Fibroblast of pulmonary artery (primary cell): ENCODE measurements at places on chromosomes 5 and 9.
A peak's percentile ranks its signal among the peaks of the same experiment; 100 is the strongest.

GRCh38 chr9:91386765-91387164, 25.0 kb upstream of the AUH start:
- no peak for DNase-seq

- peak; percentile 68 for DNase-seq
Measured at GRCh38 chr5:101390151-101390908, 487.2 kb upstream of the ST8SIA4 start.

DNA sequence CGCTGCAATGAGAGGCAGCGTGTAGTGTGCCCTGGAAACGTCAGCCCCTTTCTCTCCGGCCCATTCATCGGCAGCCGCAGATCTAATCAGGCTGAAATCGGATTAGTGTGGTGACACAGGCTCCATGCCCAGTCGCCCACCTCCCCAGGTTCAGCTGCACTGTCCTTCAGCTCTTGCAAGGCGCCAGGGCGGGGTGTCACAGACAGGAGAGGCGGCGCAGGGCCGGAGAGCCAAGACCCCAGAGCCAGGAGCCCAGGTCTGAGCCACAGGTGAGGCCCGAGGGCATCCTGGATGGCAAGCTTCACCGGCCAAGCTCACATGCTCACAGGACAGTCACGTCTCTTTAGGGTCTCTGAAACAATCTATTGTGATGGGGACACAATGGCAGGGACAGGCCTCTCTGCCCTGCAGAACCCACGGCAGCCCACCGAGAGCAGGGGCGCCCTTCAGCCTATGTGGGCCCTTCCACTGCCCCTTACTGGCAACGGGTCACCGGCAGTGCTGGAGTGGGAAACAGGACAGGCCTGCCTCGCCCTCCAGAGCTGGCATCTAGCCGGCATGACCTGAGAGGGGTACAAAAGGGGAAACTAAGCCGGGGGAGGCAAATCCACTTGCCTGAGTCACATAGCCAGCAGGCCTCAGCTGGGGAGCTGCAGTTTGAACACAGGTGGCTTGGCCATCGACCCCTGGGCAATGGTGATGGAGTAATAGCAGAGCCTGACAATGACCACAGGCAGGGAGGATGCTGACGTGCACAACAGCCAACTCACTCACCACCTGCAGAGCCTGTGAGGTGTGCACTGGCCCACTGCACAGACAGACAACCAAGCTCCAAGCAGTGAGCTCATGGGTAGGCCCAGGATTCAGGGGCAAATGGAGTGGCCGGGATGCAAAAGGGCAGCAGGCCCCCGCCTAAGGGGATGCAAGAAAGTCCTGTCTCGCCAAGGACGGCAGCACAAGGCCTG, 48.1 kb downstream of the VAV2 start:
- no peak for DNase-seq

DNA sequence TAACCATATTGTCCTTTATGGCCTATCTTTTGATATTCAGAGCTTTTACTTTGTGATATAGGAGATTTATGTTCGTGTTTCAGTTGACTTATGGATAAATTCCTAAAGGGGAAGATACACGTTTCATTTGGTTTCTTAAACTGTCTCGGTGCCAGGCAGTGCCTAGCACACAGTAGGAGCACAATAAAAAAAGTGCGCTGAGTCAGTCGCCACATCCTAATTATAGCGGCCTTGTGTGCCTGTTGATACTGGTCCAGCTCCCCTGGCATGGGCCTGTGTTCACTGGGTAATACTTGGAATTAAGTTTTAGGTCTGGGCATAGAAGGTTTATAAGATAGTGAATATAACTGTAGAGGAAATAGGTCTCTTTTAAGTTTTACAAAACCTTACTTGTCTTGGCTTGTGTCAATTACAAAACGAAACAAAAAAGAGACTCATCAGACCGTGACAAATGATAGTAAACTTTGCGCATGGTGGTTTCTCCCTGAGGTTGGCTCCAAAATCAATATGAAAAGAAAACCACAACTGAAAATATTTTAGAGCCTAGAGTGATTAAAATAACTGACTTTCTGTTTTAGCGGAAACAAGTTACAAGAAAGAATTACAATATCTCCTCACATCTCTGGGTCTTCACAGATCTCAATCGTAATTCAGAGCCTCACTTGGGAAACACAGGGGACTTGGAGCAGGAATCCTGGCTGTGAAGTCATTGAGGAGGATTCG, 84.8 kb downstream of the MVB12B start:
- no peak for DNase-seq

DNA sequence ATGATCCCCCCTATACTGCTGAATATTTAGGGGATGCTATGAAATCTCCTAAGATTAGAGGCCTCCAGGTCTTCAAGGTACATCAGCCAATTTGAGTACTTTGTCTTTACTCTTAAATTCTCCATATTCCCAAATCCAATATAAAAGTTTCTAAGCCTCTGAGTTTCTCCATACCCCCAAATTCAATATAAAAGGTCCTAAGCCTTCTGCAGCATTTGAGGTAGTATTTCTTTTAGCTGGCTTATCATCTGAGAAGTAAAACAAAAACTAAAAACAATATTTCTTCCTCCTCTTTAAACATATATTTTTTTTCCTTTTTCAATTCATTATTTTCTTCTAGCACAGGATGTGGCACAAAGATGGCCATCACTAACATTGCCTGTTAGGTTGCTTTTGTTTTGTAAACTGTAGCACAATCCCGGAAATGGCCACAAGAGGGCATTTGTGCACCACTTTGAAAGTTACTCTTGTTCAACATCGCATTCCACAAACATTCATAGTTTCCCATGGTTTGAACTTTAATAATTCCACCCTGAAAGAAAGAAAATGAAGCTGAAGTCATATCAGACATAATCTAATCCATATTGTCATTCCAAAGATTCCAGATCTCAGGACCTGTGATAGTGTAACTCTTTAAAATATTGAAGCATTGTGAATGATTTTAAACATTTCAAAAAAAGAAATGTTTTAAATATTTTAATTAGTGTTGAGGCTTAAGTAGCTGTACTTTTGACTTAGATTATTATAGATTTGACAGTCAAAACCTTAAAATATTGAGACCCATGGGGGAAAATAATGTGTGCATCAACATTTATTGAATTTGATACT, 21.0 kb upstream of the SCGB3A2 start:
- DNase-seq = peak; percentile 78

GRCh38 chr9:2639786-2640185, 18.2 kb downstream of the VLDLR start:
- DNase-seq = no peak

- DNase-seq = no peak
Measured at GRCh38 chr9:18488886-18489285, 14.9 kb downstream of the ADAMTSL1 start.

DNA sequence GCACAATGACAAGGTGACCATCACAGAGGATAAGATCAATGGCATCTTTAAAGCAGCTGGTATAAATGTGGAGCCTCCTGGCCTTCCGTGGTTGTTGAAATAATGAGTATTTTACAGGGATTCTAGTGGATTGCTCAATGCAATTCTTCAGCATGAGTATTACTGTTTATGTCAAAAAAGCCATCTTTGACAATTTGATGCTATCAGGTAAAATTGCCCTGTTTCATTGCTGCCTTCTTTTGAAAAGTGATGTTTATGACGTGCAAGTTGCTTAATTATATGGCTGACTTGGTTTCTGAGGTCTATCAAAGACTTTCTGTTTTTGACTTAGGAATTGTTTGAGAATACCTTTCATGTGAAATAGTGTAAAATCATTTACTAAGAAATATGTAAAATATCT, 237.2 kb downstream of the PARP8 start:
- DNase-seq = no peak

GRCh38 chr5:17995997-17996396, 361.7 kb downstream of the TAF11L14 start:
- no peak for DNase-seq

DNA sequence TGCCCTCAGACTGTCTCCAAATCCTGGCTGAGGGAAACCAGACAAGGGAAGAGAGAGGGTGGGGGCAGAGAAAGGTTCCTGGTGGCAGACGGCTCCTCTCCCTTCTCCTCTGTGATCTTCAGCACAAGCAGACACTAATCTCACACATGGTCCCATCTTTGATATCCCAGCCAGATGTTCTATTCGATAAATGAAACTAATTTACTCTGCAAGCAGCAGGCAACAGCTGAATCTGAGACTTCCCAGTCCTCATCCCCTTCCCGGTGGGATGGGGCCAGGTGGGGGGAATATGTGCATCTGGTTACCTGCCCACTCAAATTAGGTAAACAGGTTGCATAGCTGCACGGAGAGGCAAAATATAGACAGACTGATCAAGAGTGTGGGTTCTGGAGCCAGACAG, 208.9 kb upstream of the PANK3 start:
- DNase-seq = no peak

- no peak for DNase-seq
Measured at GRCh38 chr5:72137826-72138409, 30.6 kb downstream of the MAP1B start.

GRCh38 chr5:25754895-25755294, 1110.1 kb upstream of the CDH10 start:
- no peak for DNase-seq

DNA sequence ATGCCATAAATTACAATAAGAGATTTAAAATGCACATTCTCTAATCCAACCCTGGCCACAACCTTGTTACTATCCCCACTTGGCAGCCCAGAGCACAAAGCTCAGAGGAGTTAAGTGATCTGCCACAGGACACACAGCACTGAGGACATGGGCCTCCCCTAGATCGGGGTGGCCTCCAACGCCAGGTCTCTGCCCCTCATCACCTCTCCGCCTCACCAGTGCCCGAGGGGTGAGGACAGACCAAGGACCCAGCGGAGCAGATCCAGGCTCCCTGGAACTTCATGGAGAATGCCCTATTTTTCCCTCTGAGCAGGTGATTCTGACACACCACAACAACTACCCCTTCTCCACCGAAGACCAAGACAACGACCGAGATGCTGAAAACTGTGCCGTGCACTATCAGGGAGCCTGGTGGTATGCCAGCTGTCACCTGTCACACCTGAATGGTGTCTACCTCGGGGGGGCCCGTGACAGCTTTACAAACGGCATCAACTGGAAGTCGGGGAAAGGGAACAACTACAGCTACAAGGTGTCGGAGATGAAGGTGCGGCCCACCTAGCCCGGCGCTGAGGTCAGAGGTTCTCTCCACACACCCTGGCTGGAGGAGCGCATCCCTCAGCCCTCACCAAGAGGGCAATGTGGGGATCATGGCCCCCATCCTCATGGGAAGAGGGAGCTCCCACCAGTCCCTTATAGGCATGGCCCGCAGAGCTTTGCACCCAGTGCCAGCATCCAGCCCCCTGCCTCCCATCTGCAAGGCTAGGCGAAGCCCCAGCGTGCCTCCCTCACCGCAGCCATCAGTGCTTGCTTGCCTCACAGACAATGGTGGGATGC, 12.5 kb upstream of the FCN2 start:
- DNase-seq = no peak

DNA sequence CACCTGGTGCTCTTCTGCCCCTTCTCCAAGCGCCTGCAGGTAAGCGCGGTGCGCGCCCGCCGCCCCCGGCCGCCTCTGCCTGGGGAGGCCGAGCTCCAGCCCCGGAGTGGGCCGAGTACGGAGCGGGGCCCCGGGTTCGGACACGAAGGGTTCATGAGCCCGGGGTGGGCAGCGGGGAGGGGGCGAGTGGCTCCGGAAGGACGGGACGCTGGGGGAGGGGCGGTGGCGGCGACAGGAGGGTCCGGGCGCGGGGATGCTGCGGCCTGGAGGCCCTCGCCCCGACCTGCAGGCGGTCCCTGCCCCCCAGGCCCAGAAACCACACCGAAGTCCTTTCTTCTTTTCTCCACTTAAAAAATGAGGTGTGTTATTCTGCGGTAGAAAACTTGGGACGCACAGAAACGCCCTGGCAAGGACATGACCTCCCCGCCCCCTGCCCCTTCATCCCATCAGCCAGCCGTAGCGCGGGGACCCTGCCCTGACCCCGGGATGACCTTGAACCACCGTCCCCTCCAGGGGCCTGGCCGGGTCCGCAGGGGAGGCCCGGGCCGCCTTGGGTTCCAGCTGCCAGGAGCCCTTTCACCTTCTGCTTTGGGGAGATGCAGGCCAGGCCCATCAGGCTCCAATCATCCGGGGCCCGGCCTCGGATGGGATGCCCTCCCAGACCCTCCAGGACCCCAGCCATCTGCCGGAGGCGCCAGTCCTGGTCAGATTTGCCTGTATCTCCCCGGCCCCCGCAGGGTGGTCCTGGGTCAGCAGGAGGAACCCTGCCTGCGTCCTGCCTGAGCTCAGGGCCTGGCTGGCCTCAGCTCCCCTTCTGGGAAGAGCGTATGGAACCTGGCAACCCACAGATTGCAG, 545 bp downstream of the DIPK1B start:
- DNase-seq = no peak

DNA sequence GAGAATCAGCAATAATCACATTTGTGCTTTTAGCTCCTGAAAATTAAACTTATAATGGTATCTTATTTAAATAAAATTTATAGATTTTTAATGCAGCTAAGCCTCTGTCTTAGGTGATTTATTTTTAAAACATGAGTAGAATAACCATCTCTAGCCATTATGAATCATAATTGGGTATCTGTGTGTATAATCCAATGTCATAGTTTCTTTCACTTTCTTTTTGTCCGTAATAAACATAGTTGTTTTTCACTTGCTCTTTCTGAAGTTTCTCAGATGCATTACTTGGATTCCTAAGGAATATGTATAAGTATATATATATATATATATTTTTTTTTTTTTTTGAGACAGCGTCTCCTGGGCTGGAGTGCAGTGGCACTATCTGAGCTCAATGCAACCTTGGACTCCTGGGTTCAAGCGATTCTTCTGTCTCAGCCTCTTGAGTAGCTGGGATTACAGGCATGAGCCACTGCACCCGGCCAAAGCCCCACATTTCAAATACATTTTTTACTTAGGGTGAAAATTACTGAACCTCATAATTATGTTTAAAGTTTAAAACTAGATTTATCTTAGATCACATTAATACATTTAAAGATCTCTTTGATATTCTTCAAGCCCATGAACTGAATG, 377.1 kb downstream of the PRDM9 start:
- no peak for DNase-seq
